ENCODE measurements at places on chromosomes 4 and X.

GRCh38 chr4:144360146-144360793, 219.8 kb upstream of the GYPA start:
- DNase-seq, result no peak

DNA sequence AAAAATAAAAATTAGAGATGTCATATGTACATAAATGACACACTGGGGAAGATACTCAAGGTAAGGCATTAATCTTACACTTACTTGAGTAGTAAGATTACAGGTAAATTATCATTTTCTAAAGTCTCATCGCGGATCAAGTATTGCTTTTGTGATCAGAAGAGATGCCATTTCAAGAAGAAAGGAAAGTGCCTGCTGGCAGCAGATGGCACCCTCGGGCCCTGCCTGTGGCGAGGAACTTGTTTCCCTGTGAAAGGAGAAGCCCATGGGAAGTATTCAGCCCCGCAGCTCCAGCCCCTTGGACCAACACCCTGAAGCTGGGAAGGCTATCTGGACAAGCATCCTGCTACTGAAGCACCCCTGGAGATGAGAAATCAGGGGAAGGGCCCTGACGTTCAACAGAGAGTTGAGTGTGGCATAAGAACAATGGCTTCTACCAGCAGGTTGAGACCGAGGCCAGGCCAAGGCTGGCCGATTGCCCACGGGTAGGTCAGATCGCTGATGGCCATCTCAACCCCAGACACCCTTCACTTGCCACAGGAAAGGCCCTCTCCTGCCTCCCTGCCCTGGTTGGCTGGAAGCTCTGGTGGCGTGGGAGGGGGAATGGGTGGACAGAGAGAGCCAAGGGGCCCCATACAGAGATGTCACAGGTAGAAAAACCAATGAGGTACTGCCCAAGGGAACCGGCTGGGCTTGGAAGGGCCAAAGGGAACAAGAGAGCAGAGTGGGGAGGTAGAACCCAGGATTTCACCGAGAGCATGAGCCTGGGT, 18.8 kb upstream of the MXD4 start:
- DNase-seq, result no peak

DNA sequence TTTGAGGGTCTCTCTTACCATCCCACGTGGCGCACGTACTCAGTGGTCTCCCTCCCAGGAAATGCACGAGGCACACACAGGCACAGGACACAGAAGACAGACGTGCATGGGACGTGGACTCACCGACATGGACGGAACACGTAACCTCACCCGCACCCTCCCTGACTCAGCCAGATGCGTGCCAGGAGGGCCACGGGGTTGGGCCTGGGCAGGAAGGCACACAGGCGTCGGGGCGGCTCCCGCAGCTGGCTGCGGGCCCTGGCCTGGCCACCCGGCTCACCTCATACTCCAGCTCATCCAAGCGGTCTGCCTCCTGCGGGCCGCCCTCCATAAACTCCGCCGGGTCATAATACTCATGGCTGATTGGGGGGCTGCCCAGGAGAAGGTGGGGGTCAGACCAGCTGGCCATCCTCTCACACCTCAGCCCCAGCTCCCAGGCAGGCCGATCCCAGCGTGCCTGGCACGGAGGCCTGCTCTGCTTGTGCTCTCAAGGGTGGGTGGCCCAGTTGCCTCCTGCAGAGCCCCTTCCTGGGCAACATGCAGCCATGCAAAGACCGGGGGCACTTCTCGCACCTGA, 12.6 kb downstream of the SSR4 start:
- DNase-seq, result no peak

GRCh38 chrX:50814701-50815100, 707 bp upstream of the SHROOM4 start:
- no peak for DNase-seq

- no peak for DNase-seq
Observed at GRCh38 chr4:126898815-126899214, 733.9 kb upstream of the INTU start.

DNA sequence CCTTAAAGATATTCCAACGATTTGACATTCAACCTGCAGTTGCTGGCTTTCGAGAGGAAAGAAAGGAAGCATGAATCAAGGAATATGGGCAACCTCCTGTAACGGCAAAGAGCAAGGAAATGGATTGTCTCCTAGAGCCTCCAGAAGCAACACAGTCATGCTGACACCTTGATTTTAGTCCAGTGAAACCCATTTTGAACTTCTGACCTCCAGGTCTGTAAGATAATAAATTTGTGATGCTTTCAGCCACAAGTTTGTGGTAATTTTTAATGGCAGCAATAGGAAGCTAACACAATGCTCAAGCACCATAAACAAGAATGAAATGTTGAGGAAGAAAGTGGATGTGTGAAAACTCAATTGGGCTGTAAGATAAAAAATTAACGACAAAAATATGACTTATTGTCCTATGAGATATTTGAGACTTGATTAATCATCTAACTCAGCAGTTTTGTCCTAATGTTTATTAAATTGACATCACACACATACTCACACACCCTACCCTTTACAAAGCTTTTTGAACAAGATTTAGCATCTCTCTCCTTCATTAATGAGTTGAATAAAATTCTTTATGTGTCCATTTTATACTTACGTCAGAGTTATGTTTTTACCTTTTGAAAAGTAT, 857.2 kb upstream of the INTU start:
- no peak for DNase-seq
